NCI-H226 (cell line): ENCODE measurements at places on chromosomes 3 and 15.
A peak's percentile ranks its signal among the peaks of the same experiment; 100 is the strongest.

DNA sequence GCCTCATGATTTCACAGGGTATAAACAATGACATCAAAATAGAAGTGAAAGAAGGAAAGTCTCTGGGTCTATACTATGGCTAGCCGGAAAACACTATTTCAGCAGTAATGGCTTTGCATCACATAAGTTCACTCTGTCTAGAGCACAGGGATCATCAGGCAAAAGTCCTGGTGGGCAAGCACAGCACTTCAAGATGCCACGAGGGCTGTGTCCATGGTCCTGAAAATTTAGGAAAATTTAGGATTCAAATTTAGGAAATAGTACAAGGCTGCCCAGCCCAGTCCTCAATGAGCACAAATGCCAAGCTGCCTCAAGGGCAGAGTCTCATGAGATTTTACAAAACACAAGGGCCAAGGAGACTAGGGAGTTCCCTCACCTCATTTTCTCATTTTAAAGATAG lies 54.1 kb downstream of the RORA start:
- DNase-seq = no peak

GRCh38 chr3:64578062-64578770 lies 109.6 kb downstream of the ADAMTS9 start:
- DNase-seq = no peak

DNA sequence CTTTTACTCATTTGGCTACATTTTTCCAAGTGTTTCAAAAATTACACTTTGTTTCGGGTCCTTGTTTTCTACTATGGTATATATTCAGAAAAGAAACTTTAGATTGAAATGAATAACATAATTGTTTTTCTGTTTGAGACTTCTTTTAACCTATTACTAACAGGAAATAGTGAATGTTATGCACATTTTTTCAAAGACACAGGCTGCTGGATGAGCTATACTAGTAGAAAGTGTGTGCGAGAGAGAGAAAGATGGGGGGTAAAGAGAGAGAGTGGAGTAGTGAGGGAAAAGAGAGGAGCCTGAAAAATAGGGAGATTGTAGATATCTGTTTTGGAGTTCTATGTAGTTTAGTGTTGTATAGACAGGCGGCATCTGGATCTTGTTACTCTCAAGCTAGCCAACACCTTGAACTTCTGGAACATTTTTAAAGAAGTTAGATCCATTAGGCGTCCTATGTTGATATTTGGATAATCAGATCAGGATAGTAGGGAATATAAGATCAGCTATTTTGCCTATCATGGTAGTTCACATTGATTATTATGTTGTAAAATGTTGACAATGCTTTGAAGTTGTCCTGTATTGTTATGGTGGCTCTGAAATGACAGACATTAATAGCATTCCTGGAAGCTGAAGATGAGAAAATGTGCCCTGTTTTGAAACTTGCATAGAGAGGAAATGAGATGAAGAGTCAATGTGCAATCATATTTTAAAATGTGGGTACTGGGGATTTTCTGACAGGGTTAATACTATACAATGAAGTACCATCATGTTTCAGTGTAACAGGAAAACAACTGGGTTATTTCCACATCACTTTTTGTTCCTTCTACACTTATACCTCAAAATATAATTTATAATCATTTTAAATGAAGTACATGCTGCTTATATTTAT lies 2.6 kb downstream of the RBMS3 start:
- DNase-seq = no peak

DNA sequence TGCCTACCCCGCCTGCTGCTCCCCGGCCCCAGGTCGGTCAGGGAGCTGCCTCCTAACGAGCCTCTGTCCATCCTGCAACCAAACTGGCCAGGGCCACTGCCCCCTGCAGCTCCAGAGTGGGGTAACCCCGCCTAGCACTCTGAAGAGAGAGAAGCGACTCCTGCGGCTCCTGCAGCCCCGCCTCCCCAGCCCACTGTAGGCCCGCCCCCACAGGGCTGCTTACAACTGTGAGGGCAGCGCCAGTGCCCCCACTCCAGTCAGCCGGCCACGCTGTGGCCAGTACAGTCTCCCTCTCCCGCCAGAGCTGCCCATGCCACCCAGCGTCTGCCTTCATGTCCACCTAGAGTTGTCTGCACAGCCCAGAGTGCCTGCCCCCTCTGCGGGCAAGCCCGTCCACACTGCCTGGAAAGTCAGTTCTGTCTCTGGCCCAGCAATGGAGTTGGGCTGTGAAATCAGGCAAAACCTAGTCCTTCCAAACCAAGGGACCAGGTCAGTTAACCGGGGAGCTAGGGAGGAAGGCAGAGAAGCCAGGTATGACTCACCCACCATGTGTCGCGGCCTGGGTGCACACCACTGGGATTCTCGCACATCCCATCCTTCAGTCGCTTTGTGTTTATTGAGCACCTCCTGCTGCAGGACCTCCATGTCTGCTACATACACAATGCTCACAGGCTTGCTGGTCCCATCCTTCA lies 2.4 kb downstream of the UCN2 start:
- DNase-seq = no peak

DNA sequence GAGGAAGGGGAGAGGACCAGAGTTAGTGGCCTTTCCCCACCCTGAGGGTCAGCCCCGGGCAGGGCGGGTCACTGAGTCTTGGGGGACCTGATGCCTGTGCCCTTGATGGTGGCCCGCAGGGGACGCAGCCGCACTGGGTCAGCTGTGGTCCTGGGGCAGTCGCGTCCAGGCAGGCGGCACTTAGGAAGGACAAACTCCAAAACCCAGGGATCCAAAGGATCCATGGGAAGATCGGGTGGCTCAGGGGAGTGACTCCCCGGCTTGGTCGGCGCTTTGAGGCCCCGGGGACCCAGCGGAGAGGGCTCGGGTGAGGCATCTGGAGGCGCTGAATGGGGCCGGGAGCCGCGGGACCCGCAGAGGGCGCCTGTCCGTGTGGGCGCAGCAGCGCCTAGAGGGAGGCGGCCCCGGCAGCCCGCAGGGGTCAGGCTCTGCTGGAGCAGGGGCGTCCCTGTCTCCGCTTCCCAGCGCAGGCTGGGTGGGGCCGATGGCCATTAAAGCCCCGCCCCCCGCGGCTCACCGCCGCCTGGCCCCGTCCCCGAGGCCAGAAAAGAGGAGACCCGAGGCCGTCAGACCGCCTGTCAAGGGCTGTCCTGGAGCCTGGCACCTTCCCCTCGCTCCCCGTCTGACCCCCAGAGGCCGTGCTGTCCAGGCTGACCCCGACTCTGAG lies 17.5 kb downstream of the CIDEC start:
- no peak for DNase-seq

DNA sequence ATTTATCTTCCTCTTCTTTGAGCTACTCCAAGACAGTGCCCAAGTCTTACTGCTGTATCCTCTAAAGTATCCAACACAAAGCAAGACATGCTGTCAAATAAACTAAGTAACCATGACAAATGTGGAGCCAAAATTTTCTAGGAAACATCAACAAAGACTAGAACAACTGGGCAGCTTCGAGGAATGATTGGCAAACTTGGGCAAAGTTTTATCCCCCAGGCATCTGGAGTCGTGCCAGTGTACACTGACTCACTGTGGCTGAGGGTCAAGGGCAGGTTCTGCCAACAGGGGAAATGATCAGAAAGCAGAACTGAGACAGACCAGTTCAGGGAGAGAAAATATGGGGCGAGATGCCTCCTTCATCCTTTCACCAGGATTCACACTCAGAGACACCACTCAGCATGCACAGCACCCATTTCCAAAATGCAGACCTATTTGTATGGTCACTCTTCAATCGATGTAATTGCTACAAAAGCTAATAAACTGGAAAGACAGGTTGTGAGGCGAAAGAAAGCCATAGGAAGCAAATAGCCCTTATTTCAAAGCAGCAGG lies 65.8 kb downstream of the MB21D2 start:
- peak; percentile 85 for DNase-seq

- DNase-seq = no peak
These were observed 167.2 kb upstream of the SLC2A2 start for GRCh38 chr3:171193693-171194092.
